Spleen (tissue), 13 donors: ENCODE measurements at places on chromosomes 2 and 18. TPM values are rescaled to one million over a fixed set of nuclear protein-coding genes. Genes with fewer than 3 reads are reported as not detected.

The ALPP gene
- not detected for total RNA-seq

The TUBA3E gene
- not detected for total RNA-seq

The IL1RL1 gene
- 1.1 TPM for total RNA-seq

GRCh38 chr2:101533561-101534148 lies 58.7 kb upstream of the RFX8 start:
- no peaks in the 10 kb centered on the region for H3K27me3 ChIP-seq
- H3K4me1 ChIP-seq = peaks cover 12% of the 10 kb centered on the region
- no peak overlapping the region for H3K27ac ChIP-seq
- H3K4me3 ChIP-seq = no peak overlapping the region
- no peaks in the 10 kb centered on the region for H3K36me3 ChIP-seq

- no peak for DNase-seq
- peaks cover 21% of the 10 kb centered on the region for H3K4me1 ChIP-seq
- no peaks in the 10 kb centered on the region for H3K27me3 ChIP-seq
- no peak overlapping the region for H3K27ac ChIP-seq
- H3K36me3 ChIP-seq = no peaks in the 10 kb centered on the region
Measured at GRCh38 chr18:55475916-55476315, 112.1 kb downstream of the TCF4 start.

DNA sequence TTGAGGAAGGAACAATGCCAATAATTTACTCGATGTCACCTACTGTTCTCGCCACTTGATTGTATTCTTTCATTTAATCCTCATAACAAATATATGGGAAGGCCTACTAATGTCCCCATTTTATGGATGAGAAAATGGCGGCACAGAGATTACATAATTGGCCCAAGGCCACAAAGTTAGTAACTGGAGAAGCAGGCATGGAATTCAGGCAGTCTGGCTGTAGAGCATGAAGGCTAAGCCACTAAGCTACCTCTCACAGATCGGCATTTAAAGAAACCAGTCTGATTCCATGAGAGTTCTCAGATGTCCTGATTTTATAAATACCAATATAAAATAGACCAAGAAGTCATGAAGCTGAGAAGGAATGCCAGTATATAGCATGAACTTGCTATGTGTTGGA lies 121.8 kb upstream of the EPAS1 start:
- no peak overlapping the region for H3K4me3 ChIP-seq
- no peaks in the 10 kb centered on the region for H3K27me3 ChIP-seq
- H3K4me1 ChIP-seq = peaks cover 18% of the 10 kb centered on the region

- no peak overlapping the region for H3K27ac ChIP-seq
- DNase-seq = no peak
- H3K36me3 ChIP-seq = no peaks in the 10 kb centered on the region
- no peaks in the 10 kb centered on the region for H3K27me3 ChIP-seq
Measured at GRCh38 chr2:205456682-205457081, 225.6 kb upstream of the NRP2 start.

DNA sequence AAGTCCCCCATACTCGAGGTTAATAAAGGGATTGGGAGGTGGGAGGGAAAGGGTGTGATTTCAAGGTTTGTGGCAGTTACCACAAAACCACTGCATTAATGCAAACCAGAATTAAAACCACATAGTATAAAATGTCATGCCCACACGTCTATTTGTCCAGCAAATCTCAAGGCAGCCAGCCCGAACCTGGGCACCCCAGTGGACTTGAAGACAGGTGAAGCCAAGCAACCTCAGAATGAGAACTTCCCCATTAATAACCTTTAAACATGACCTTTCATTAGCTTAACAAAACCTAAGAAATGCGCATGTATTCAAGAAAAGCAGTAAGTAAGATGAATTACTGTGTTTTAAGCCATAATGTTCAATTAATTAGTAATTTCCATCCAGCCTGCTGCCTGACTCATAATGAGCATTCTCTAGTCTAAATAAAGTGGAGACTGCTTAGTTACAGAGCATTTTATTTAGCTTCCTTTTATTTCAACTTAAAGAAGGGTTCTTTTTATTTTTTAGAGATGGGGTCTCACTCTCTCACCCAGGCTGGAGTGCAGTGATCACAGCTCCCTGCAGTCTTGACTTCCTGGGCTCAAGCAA lies 229.6 kb downstream of the FAM210A start:
- H3K4me1 ChIP-seq = no peaks in the 10 kb centered on the region
- H3K27ac ChIP-seq = no peak overlapping the region
- H3K36me3 ChIP-seq = no peaks in the 10 kb centered on the region
- no peaks in the 10 kb centered on the region for H3K27me3 ChIP-seq
- H3K4me3 ChIP-seq = no peak overlapping the region

- H3K4me1 ChIP-seq = peaks cover 7% of the 10 kb centered on the region
- H3K27me3 ChIP-seq = no peaks in the 10 kb centered on the region
- no peak overlapping the region for H3K4me3 ChIP-seq
Measured at GRCh38 chr2:230751062-230751461, 38.4 kb downstream of the CAB39 start.
